ENCODE measurements at places on chromosomes 12 and 14.

DNA sequence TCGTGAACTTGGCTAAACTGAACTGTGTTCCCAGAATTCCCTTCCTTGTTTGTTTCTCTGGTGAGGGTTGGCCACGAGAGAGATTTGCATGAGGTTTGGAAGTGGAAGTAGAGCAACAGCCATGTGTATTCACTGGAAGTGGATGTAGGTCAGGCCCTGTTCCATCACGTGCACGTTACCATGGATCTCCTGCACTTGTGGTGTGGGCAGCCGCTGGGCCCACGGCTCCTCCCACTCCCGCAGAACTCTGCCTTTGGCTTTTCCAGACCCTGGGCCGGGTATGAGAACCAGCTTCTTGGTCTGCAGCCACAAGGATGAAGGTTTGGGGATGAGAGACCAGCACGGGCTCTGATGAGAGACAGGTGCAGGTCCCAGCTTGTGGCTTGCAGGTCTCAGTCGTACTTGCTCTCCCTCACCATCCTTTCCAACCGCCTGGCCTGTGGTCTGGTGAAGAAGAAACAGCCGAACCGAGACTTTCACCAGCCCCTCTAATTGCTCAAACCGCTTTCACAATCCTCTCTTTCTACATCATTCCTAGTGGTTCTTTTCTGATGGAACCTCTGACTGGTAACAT, 94.9 kb downstream of the DUSP16 start:
- DNase-seq: no peak

GRCh38 chr12:113051759-113052158, 4.8 kb upstream of the DTX1 start:
- DNase-seq: no peak

DNA sequence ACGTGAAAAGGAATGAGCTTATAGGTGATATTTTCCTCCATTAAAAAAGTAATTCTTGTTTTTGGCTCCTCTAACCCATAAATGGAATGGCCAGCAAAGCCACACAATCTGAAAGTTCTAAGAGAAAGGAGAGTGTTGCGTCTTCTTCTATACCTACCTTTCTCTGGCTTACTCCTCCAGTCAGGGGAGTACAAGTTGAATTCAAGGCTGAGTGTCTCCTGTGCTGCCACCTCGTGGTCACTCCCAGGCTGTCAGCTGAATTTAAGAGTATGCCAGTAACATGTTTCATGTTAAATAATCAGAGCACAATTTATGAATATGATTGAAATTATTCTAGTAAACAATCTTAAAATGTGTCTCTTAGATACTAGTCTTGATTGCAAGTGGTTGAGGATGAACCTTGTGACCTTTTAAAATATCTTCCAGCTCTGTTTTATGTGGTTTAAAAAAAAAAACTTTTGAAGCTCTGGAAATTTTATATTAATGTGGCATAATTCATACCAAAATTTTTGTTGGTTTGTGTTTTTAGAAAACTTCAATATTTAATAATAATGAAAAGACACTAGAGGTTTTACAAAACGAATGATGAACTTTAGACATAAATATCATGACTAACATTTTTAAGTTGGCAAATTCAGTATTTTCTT, 31.7 kb downstream of the PTHLH start:
- DNase-seq: peak; percentile 78

DNA sequence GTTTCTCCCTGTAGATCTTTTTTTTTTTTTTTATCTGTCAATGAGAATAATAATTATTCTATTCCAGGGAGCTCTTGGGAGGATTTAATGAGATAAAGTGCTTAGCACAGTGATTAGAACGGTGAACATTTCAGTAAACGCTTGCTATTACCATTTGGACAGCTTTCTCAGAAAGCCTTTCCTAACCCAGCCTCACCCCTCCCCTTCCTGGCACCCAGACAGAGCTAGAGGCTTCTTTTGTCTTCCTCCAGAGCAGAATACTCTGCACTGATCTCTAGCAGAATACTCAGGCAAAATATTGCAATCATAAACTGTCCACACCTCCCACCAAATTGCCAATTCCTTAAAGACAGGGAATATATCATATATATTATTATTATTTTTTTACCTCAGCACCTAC, 66.6 kb downstream of the ERGIC2 start:
- DNase-seq: no peak

- DNase-seq: no peak
These were observed 221.2 kb downstream of the NELL2 start for GRCh38 chr12:44654646-44655639.

DNA sequence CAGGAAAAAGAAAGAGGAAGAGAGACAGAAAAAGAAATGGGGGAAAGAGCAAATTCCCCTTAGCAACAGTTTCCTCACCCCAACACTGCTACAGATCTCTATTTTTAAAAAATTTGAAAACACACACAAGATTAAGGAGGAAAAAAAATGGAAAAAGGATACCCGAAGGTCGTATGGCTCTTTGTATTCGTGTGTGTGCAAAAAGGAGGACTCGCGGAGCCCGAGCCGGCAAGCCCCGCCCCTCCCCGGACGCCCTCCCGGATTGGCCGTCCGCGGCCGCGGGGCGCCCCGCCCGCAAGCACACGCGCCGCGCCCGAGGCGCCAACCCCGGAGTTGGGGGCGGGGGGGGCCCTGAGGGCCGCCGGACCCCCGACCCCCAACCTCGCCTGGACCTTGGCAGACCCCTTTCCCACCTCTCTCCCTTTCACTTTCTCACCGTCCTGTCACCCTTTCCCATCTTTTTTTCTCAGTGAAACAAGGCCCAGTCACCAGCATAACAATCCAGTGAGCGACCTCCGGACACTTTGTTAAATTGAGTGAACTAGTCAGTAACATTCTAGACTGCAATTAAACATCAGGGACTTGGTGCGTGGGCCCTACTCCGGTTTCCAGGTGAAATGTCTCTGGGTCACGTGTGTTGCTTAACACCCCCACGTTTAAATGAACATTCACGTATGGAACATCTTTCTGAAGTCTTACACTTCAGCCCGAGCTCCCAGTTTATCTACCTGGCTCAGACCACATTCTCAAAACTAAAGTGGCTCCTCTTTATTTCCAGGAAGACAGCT, at the start of gene C14orf93:
Gene C14orf93, minus strand, starts transcription at position 205 of the 788 bp plus-strand sequence. CDS start 11,120 bp downstream, outside the sequence.
- DNase-seq: peak; percentile 90

GRCh38 chr12:114888448-114888847, 204.5 kb upstream of the TBX3 start:
- DNase-seq: no peak

DNA sequence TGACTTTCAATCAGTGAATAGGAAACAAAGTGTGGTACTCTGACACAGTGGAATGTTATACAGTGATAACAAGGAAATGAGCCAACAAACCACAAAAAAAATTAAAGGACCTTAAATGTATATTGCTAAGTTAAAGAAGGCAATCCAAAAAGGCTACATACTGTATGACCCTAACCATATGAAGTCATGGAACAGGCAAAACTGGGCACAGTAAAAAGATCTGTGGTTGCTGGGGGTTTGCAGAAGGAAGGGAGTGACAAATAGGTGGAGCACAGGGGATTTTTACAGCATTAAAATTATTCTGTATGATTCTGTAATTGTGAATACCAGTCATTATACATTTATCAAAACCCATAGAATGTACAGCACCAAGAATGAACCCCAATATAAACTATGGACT, 112.6 kb downstream of the KCNC2 start:
- no peak for DNase-seq

DNA sequence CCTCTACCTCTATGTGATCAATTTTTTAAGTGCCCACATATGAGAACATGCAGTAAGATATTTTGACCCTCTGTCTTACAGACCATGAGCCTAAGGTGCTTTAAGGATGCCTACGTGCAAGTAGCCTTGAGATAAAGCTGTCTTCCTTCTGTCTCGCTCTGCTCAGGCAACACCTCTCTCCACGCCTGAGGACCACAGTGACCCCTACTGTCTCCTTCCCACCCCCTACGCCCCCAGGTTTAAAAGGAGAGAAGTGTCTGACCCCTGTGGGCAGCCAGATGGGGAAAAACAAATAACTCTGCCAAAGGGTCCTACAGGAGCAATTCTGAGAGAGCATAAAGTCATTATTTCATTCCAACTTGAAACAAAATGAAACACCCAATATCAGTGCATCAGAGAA, 286.4 kb upstream of the TMEM132C start:
- no peak for DNase-seq

GRCh38 chr14:31449971-31450610, 7.2 kb downstream of the DTD2 start:
- no peak for DNase-seq

DNA sequence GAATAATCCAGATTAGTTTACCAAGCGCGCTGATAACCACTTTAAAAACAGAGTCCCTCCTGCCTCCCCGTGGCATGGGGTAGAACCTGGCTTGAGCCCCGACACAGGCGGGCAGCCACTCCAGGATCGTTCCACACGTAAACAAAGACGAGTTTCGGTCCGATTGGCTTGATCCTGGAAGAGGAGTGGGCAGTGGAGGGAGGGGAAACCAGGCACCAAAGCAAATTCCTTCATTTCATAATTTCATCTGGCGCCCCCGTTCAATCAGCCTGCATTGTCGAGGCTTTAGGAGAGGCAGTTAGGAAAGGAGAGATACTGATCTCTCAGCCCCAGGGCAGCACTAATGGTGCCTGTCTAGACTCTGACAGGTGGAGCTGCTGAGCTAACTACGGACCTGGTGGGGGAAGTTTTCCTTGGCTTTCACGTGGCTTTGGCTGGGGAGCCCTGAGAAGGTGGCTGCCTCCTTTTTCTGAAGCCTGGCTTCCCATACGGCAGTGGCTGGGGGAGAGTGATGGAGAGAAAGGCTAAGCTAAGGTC, 751 bp upstream of the GPRC5A start:
- DNase-seq: peak; percentile 76

DNA sequence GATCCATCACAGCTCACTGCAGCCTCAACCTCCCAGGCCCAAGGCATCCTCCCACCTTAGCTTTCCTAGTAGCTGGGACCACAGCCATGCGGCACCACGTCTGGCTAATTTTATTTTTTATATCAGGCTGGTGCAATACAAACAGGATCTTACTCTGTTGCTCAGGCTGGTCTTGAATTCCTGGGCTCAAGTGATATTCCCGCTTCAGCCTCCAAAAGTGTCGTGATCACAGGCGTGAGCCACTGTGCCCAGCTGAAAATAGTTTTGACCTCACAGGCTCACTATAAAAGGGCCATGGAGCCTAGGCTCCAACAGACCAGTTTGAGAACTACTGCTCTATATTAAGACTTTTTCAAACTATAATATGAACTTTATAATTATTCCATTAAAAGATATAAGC, 37.3 kb downstream of the SNX6 start:
- DNase-seq: no peak

GRCh38 chr12:79617696-79618095, 73.1 kb downstream of the PAWR start:
- no peak for DNase-seq

DNA sequence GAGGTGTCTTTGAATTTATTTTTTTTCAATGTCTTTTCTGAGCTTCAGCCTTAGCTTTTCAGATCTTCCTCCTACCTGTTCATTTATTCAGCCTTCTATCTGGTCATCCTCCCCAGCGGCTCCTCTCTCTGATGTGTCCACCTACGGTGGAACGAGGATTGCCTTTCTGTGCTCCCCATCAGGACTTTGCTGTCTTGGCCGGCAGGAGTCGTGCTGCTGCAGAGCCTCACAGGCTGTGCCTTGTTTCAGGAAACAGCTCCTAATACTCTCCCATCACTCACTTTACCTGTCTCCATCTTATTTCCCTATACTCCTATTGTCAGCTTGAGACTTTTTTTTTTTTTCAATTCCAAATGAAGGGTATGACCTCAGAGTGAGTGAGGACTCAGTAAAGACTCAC, 76.9 kb downstream of the KICS2 start:
- no peak for DNase-seq

DNA sequence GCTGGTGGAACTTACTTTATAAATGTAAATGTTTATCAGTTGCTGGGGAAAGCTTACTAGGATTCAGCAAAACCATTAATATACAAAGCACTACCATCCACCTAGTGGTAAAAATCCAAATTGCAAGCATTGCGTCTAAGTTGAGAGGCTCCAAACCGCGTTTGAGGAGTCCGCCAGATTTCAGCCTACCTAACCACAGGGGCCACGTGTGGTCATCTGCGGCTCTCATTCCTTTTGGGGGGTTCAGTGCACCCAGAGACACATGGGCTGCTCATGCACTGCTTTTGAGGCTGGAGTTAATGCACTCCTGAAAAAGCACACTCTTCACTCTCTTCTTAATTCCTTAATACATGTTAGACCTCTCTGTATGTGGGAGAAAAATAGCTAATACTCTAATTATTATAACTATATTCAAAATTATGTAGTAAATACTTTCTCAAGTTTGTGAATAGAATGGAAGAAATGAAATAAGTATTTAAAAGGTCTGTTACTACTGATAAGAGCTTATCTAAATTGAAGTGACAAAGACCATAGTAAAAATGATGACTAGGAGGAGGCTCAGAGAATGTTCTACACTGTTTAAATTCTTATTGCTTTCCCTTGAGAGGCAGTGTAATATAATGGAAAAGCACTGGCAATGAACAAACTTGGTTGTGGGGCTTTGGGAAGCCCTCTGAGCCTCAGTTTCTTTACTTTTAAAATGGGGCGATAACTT, 41.4 kb upstream of the MANSC4 start:
- DNase-seq: peak; percentile 25

- no peak for DNase-seq
These were observed 64.7 kb downstream of the BTG1 start for GRCh38 chr12:92080911-92081285.

DNA sequence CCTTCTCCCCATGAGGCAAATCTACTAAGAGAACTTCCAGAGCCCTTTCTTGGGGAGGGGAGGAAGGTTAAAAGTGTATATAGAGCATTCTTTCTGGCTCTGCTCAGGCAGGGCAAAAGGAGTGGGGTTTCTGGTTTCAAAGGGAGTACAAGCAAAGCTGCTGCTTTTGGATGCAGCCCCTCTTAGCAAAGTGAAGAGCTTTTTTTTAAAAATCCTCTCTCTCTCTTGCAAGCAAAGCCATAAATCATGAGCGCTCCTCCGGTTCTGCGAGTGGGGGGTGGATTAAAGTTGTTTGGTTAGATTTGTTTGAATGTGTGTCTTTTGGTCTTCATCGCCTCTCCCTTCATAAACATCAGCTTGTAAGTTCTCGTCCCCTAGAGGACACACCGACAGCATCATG, 546.6 kb upstream of the TBX3 start:
- no peak for DNase-seq

GRCh38 chr12:104929368-104929767, 28.7 kb downstream of the SLC41A2 start:
- DNase-seq: no peak

DNA sequence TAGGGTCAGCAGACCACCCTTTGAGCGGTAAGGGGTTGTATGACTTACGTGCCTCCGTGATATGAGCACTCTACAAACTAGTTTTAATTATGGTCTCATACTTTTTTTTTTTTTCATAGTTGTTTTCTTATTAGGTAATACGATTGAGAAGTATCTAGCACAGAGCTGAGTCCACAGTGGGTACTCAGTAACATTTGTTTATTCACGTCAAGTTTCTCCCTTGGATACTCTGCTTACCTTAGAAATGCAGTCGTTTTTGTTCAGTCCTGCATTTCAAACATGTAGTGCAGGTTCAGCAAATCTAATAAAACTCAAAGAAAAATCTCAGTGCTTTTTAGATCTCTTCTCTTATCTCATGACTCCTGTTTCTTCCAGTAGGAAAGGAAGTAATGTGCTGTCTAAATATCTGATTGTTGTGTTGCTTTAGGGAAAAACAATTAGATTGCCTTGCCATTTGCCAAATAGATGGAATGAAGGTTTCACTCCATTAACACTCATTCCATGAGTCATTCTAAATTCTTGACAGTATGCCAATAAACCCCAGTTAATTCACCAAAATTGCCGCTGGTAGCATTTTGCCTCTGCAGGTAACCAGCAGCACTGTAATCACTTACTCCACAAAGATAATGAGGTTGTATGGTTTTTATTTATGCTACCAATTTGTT, 118.9 kb downstream of the PTCSC3 start:
- DNase-seq: no peak

Measured in tibial artery (tissue), 4 donors.